ENCODE measurements at places on chromosomes 7 and 10. TPM values are rescaled to one million over a fixed set of nuclear protein-coding genes. Genes with fewer than 3 reads are reported as not detected.

CRTAC1 gene
- 0.23 TPM for total RNA-seq

ENKUR gene
- total RNA-seq, result 0.13 TPM

HNRNPH3 gene
- 143 TPM for total RNA-seq

PSAP gene
- 3,649 TPM for total RNA-seq

FKBP6 gene
- total RNA-seq, result not detected

DNA sequence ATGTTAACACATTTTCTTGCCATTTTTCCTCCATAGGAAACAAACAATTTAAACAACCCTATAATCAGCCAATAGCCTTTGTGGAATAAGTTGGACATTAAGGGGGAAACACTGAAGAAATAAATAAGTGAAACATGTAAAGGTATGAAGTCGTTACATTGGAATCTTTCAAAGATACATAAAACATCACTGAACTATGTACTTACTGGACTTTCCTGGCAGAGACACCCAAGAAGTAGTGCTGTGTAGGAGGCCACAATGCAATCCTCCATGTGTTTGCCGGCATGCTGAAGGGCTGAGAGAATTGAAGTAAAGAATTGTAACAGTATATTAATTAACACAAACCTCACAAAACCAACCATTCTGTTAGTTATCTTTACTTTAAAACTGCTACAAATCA, 76.5 kb upstream of the GRID1 start:
- no peak overlapping the region for H3K4me3 ChIP-seq
- peaks cover 35% of the 10 kb centered on the region for H3K36me3 ChIP-seq
- no peak for DNase-seq
- no peaks in the 10 kb centered on the region for H3K27me3 ChIP-seq
- H3K27ac ChIP-seq, result no peak overlapping the region
- no peaks in the 10 kb centered on the region for H3K4me1 ChIP-seq

- H3K36me3 ChIP-seq, result no peaks in the 10 kb centered on the region
- no peak overlapping the region for H3K27ac ChIP-seq
- H3K27me3 ChIP-seq, result no peaks in the 10 kb centered on the region
- DNase-seq, result no peak
Observed at GRCh38 chr10:88033793-88034192, 170.4 kb downstream of the PTEN start.

GRCh38 chr10:119688033-119688508, 36.9 kb downstream of the BAG3 start:
- peak overlapping the region; percentile 63 for H3K4me3 ChIP-seq
- no peak for DNase-seq
- H3K27ac ChIP-seq, result peak overlapping the region; percentile 75
- H3K36me3 ChIP-seq, result no peaks in the 10 kb centered on the region
- no peaks in the 10 kb centered on the region for H3K27me3 ChIP-seq

- no peak overlapping the region for H3K4me3 ChIP-seq
- no peaks in the 10 kb centered on the region for H3K27me3 ChIP-seq
- DNase-seq, result no peak
- H3K27ac ChIP-seq, result no peak overlapping the region
- H3K4me1 ChIP-seq, result no peaks in the 10 kb centered on the region
Observed at GRCh38 chr7:50637725-50638643, 72.8 kb upstream of the DDC start.

- no peak for DNase-seq
- no peaks in the 10 kb centered on the region for H3K27me3 ChIP-seq
- no peak overlapping the region for H3K4me3 ChIP-seq
- H3K4me1 ChIP-seq, result no peaks in the 10 kb centered on the region
Observed at GRCh38 chr7:138575897-138576428, 115.9 kb downstream of the TRIM24 start.

- H3K4me3 ChIP-seq, result no peak overlapping the region
- H3K27me3 ChIP-seq, result no peaks in the 10 kb centered on the region
- no peaks in the 10 kb centered on the region for H3K36me3 ChIP-seq
- peaks cover 5% of the 10 kb centered on the region for H3K4me1 ChIP-seq
- no peak for DNase-seq
- no peak overlapping the region for H3K27ac ChIP-seq
Observed at GRCh38 chr10:42936580-42936979, 140.3 kb upstream of the RET start.

GRCh38 chr7:23183279-23184012, 1.6 kb downstream of the NUP42 start:
- peaks cover 3% of the 10 kb centered on the region for H3K4me1 ChIP-seq
- no peaks in the 10 kb centered on the region for H3K27me3 ChIP-seq
- peaks cover 28% of the 10 kb centered on the region for H3K36me3 ChIP-seq
- peak overlapping the region; percentile 96 for H3K27ac ChIP-seq
- H3K4me3 ChIP-seq, result peak overlapping the region; percentile 76

DNA sequence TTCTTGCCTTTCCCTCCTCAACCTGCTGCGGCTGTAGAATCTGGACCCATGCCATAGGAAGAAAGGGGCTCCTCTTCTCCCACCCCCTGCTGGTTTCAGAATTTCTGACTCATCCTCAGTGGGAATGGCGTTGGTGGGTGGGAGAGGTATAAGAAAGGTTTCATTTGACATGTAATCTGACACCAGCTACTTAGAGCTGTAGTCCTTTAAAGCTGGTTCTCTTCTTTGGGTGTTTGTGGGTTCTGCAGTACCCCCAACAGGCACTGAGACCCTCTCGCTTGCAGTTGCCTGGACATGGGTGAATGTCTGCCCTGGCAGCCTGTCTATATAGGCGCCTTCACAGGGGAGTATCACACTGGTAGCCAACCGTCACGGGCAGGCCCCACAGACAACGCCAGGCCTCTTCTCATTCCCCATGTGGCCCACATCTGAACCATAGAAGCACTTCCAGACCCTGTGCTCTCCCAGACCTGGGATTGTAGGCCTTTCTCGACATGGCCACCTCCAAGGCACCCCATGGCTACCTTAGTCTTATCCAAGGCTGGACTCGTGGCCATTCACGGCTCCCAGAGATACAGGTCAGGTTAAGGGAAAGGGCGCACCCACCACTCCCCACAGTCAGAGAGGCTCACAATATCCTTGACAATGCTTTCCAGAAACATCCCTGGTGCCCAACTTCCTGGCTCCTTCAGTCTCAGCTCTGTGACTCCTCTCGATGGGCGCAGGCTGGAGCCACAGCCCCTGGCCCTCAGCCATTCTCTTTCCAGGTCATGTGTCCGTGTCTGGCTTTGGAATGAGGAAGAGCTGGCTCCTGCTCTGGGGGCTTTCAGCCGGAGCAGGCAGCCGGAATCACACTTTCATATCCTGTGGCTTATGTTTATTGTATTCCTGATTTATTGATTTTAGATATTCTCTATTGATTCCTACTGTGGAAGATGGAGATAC, 17.5 kb downstream of the ZNF862 start:
- DNase-seq, result no peak
- no peak overlapping the region for H3K27ac ChIP-seq
- H3K4me1 ChIP-seq, result no peaks in the 10 kb centered on the region
- H3K4me3 ChIP-seq, result no peak overlapping the region
- no peaks in the 10 kb centered on the region for H3K36me3 ChIP-seq

GRCh38 chr10:60394446-60394845, 4.8 kb upstream of the ANK3 start:
- H3K4me1 ChIP-seq, result no peaks in the 10 kb centered on the region
- DNase-seq, result no peak
- H3K27me3 ChIP-seq, result no peaks in the 10 kb centered on the region
- no peak overlapping the region for H3K27ac ChIP-seq

GRCh38 chr10:117830787-117831212, 215.9 kb downstream of the RAB11FIP2 start:
- no peak overlapping the region for H3K4me3 ChIP-seq
- no peaks in the 10 kb centered on the region for H3K36me3 ChIP-seq
- no peak overlapping the region for H3K27ac ChIP-seq
- no peaks in the 10 kb centered on the region for H3K4me1 ChIP-seq
- H3K27me3 ChIP-seq, result no peaks in the 10 kb centered on the region
- no peak for DNase-seq

GRCh38 chr7:145398758-145399157, 562.9 kb upstream of the TPK1 start:
- H3K36me3 ChIP-seq, result no peaks in the 10 kb centered on the region
- H3K4me3 ChIP-seq, result no peak overlapping the region
- H3K4me1 ChIP-seq, result no peaks in the 10 kb centered on the region
- no peaks in the 10 kb centered on the region for H3K27me3 ChIP-seq

- H3K27ac ChIP-seq, result no peak overlapping the region
- H3K4me3 ChIP-seq, result peak overlapping the region; percentile 52
- no peak for DNase-seq
- H3K4me1 ChIP-seq, result peaks cover 10% of the 10 kb centered on the region
Observed at GRCh38 chr10:28677888-28678686, 766 bp downstream of the BAMBI start.

GRCh38 chr7:7100432-7100849, 81.9 kb upstream of the C1GALT1 start:
- H3K4me1 ChIP-seq, result peaks cover 5% of the 10 kb centered on the region
- DNase-seq, result no peak
- H3K27me3 ChIP-seq, result no peaks in the 10 kb centered on the region
- H3K36me3 ChIP-seq, result no peaks in the 10 kb centered on the region

DNA sequence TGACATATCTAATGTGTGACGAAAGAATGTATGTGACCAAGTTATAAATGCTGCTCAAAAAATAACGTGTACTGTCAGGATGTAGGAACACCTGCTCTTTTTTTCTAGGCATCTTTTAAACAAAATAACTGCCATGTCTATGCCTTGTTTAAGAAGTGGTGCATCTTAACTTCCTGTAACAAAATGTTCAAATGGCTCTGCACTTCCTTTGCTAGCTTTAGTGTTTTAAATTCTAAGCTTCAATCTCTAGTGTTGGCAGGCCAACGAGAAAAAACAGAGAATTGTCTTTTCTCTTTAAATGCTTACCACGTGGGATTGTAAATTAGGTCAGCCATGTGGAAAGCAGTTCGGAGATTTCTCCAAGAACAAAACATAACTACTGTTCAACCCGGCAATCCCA, 14.6 kb upstream of the PDSS1 start:
- DNase-seq, result no peak
- no peaks in the 10 kb centered on the region for H3K4me1 ChIP-seq
- H3K4me3 ChIP-seq, result no peak overlapping the region
- no peak overlapping the region for H3K27ac ChIP-seq
- H3K36me3 ChIP-seq, result no peaks in the 10 kb centered on the region
- no peaks in the 10 kb centered on the region for H3K27me3 ChIP-seq

- H3K27me3 ChIP-seq, result no peaks in the 10 kb centered on the region
- DNase-seq, result no peak
- H3K4me1 ChIP-seq, result peaks cover 7% of the 10 kb centered on the region
- no peak overlapping the region for H3K4me3 ChIP-seq
- no peak overlapping the region for H3K27ac ChIP-seq
- H3K36me3 ChIP-seq, result no peaks in the 10 kb centered on the region
Observed at GRCh38 chr7:105339404-105340323, 49.1 kb downstream of the SRPK2 start.

GRCh38 chr10:126840576-126841135, 64.6 kb upstream of the DOCK1 start:
- H3K4me1 ChIP-seq, result no peaks in the 10 kb centered on the region
- H3K36me3 ChIP-seq, result no peaks in the 10 kb centered on the region
- H3K4me3 ChIP-seq, result no peak overlapping the region
- H3K27ac ChIP-seq, result no peak overlapping the region

GRCh38 chr7:94338921-94339371, 55.7 kb upstream of the COL1A2 start:
- no peaks in the 10 kb centered on the region for H3K4me1 ChIP-seq
- DNase-seq, result no peak
- no peaks in the 10 kb centered on the region for H3K27me3 ChIP-seq
- no peak overlapping the region for H3K27ac ChIP-seq
- no peaks in the 10 kb centered on the region for H3K36me3 ChIP-seq
